GM10248 (cell line): ENCODE measurements at places on chromosomes 13 and 19.

DNA sequence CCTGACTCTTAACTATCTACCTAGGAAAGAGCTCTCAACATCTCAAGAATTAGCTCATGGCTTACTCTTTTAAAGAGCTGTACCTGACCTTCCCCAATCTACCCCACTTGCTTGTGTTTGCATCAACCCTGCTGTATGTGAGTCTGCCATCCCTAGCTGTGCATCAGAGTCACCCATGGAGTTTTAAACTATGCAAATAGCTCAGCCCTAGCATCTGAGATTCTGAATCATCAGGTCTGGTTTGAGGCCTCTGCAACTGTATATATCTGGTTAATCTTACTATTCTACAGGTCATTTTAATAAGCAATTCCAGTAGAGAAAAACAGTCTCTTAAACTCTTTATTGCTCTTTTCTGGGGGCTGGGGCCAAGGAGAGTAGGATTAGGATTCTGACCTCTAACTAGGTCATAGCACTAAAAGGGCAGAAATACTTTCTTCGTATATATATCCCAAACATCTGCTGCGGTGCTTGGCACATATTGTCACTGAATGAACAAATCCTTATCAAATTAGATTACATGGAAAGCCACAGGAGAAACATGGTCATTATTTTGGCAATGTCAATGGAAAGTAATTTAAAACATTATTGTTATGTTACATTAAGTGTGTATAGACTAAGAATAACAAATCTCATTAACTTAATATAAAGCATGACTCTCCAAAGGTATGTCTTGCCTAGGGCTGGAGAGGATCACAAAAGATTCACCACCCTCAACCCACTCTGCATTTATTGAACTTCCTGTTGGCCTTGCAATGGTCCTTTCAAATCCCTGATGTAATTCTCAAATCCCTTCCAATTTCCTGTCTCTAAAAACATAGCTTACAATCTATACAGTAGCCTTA, 232.2 kb downstream of the DACH1 start:
- no peak for DNase-seq

DNA sequence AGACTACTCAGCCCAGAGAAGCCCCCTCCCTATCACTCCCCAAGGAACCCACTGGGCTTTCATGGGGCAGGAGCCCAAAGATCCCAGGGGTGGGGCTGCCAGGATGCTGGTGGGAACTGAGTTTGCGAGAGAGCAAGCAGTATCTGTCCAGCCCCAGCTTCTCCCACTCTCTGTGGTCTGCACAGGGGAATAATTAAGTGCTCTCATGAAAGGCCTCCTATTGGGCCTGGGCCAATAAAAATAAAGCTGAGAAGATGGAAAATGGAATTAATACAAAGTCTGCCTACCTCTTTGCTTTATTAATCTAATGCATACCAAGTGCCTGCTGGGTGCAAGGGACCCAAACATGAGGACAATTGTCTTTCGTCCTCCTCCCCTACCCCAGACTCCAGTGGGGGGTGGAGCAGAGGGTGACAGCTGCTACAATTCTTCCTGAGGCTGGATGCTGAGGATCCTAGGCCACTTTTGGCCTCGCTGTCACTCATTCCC, 5.4 kb downstream of the DDX39A start:
- peak; percentile 4 for DNase-seq

DNA sequence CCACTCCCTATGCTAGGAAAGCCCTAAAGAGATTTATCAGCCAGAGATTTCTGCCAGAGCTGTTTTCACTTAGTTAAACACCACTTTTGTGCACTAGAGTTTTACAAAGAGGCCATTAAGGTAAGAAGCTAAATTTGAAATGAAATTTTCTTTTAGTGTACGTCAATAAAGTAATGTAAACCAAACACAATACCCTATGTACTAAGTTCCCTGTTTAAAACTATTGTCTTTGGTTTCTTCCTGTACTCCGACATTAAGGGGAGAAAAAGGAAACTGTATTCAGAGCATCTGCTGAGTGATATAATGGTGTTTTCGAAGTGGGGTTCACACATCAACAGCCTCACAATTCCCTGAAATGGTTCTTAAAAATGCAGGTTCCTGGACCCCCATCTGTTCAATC, 40.7 kb upstream of the STARD13 start:
- no peak for DNase-seq

DNA sequence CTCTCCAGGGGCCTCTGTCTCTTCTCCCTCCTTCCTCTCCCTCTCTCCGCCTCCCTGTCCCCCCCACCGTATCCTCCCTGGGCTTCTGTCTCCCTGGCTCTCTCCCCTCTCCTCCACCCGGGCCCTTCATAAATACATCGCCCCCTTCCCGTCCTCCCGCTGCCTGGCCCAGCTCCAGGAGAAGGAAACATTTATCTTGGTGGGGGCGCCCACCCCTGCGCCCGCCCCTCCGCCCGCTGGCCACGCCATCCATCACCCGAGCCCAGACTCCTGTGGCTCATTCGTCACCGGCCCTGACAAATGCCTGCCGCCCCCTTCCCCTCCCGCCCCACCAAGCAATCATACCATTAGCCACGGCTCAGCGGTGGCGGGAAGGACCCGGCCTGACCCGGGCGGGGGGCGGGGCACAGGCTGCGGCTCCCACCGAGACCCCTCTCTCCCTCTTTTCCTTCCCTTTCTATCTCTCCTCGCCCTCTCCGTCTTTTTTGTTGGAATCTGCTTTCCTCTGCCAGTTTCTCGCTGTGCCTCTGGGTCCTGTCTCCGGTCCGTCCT, 2.6 kb upstream of the MEIS3 start:
- no peak for DNase-seq

DNA sequence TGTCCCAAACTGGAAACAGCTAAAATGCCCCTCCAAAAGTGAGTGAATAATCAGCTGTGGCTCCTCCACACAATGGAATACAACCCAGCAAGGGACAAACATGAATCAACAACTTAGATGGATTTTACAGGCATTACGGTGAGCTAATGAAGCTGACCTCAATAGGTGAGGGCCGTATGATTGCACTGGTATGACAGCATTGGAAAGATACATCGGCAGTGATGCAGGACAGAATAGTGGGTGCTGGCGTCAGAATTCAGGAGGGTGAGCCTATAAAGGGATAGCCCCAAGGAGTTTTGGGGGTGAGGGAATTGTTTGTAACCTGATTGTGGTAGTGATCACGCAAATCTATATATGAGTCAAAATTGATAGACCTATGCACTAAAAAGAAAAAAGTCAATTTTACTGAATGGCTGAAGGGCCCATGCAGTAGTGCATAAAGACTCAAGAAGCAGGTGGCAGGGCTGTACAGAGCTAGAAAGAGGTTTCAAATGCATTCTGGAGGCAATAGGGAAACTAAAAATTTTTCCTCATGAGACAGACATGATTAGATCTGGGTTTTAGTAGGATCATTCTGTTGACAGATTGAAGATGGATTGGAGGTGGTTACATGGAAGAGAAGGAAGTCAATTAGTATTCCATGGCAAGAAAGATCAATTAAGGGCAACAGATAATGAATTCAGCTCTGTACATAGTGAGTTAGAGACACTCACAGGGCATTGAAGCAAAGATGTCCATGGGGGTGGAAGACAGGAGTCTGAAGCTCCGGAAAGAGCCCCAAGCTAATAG, 90.8 kb downstream of the IRS2 start:
- DNase-seq = no peak

- no peak for DNase-seq
Measured at GRCh38 chr13:97561182-97561581, 127.2 kb downstream of the RAP2A start.

DNA sequence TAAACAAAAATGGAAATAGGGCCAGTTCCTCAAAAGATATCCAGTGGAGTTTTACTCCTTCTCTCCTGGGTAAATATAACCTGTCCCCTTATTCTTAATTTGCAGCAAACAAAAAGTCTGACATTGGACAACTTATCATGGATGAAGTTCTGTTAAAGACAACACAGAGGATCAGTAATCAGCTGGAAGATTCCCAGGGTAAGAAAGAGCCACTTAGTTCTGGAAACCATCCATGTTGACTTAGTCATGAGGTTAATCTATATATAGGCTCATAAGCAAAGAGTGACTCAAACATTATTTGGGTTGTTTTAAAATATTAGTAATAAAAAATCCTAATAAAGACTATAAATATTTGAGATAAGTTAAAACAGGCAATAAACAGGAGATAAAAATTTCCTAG, 40.5 kb upstream of the EBPL start:
- no peak for DNase-seq

DNA sequence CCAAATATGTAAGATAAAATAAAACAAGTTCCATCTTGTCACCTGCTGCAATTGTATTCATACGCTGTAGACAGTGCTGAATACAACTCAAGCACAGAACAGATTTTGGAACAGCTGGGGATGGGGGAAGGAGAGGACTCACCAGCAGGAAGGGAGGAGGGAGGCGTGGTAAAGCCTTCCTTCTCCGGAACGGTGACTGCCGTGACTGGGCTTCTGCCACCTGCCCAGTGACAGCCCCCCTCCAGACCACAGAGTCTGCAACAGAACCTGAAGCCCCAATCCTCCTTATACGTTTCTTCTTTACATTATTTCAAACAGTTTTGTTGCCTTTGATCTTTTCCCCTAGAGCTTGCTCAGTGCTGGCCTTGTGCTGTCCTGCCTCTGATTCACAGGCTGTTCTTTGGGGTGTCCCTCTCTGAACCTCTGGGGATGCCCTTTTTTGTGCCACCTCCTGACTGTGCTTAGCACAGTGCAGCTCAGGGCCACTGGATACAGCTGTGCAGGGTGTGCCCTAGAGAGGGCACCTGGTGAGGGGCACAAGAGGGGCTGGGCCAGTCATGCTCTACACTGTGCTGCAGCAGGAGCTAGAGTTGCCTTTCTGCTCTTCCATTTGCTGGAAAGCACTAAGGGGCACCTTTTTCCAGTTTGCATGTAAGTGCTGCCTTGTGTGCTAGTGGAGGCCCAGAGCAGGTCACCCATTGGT, 213.0 kb downstream of the ZIC5 start:
- DNase-seq = no peak

DNA sequence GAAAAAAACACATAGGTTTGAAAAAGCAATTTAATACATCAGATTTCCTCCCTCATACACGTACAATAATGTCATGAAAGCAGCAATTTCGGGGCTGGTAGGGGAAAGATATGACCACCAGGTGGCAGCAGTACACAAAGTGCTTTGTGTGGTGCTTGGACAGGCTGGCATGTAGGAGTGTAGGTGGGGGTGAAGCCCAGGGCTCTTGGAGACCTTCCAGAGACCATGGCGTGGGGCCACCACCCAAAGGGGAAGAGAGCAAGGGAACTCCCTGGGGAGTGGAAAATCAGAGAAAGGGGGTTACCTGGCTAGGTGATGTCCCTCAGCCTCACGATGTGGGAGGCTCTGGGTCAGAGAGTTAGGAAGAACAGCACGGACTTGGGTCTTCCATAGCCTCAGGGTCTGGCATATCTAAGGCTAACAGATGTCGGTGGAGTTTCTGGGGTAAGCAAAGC, 11.8 kb upstream of the CCNA1 start:
- DNase-seq = peak; percentile 63

GRCh38 chr13:100304229-100304628, 215.3 kb downstream of the PCCA start:
- DNase-seq = no peak

GRCh38 chr13:76917095-76917494, 30.9 kb upstream of the KCTD12 start:
- DNase-seq = no peak

- DNase-seq = no peak
Measured at GRCh38 chr19:30441011-30441410, 68.8 kb downstream of the ZNF536 start.

- no peak for DNase-seq
Measured at GRCh38 chr13:73505376-73505890, 446.6 kb downstream of the KLF5 start.

DNA sequence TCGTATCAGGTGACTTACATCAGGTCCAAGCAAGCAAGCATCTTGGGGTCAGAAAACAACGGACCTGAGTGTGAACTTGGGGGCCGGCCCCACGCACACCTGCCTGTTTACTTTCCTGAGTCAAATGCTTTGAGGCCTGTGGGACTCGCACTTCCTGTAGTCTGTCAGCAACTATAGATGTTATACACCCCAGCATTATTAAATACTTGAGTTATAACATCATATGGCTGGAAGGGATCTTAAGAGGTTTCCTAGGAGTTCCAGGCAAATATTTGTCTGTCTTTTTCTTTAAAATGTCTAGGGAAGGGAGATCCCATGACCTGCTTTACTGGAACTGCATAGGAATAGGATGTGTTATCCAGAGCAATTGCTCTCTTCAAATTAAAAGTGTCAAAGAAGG, 280.6 kb downstream of the SHISA2 start:
- no peak for DNase-seq

GRCh38 chr13:96795670-96796069, 198.6 kb downstream of the OXGR1 start:
- no peak for DNase-seq

DNA sequence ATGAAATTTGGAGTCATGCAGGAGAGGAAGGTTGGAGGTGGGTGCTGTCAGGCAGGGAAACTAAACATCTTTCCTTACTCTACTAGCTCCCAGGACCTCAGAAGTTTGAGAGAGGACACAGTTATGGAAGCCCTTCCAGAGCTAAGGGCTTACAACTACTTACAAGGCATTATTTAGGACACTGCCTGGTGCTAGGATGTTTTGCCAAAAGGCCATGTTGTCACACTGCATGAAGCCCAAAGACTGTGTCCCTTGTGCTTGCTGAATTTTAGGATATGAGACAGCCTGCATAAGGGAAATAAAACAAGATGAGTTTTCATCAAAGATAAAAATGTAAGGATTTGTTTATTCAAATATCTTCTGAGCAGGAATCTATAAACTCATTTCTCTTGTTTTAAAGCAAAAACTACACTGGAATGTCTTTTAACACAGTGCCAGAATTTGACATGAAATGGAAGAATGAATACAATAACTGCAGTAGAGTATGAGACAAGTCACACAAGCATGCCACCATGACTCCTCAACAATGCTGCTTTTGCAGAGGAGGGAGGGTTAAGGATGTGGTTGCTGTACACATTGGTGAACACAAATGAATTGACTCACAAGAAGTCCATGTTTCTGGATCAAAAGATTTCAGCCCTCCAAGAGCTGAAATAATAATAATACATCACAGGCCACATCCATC, 258.4 kb downstream of the SPRY2 start:
- DNase-seq = no peak

DNA sequence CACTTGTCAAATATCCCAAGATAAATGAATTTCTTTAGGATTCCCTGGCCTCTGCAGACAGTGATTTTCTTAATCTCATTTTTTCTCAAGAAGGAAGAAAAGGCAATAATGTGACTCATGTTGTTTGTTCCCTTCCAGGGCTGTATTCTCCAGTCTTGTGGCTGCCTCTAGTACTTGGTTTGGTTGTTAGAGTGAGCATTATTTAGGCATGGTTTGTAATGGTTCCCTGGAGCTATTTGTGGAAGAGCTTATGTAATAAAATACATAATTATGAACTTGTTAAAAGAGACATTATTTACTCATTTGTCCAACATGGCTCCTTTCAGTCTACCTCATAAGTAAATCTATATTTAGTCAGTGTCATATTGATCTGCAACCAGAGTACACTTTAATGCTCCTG, 270.4 kb downstream of the DCT start:
- DNase-seq = no peak

- DNase-seq = no peak
Measured at GRCh38 chr13:107370015-107370785, 802.3 kb upstream of the ARGLU1 start.
